ENCODE measurements at places on chromosomes 5 and 9.

- no peak for DNase-seq
These were observed 33.8 kb downstream of the PLEKHG4B start for GRCh38 chr5:125815-126214.

- DNase-seq, result no peak
These were observed 11.9 kb downstream of the EEIG1 start for GRCh38 chr9:127968700-127969383.

- no peak for DNase-seq
These were observed 245.3 kb downstream of the SH3GL2 start for GRCh38 chr9:17824191-17824590.

DNA sequence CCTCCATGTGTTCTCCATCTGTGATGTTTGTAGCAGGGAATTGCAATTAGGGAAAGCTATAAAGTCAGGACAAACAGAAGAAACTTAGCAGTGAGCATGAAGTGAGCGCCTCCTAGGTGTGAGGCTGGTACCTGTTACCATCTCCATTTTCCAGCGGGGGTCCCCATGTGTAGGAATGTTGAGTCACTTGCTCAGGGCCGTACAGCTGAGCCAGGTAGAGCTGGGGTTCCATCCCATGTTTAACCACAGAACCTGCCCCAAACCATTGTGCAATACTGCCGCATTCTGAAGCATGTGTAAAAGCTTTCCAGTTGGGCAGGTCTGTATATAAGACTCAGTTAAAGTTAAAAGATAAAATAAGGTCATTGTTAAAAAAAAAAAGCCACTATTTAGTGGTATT, 62.7 kb downstream of the NDFIP1 start:
- DNase-seq, result no peak

DNA sequence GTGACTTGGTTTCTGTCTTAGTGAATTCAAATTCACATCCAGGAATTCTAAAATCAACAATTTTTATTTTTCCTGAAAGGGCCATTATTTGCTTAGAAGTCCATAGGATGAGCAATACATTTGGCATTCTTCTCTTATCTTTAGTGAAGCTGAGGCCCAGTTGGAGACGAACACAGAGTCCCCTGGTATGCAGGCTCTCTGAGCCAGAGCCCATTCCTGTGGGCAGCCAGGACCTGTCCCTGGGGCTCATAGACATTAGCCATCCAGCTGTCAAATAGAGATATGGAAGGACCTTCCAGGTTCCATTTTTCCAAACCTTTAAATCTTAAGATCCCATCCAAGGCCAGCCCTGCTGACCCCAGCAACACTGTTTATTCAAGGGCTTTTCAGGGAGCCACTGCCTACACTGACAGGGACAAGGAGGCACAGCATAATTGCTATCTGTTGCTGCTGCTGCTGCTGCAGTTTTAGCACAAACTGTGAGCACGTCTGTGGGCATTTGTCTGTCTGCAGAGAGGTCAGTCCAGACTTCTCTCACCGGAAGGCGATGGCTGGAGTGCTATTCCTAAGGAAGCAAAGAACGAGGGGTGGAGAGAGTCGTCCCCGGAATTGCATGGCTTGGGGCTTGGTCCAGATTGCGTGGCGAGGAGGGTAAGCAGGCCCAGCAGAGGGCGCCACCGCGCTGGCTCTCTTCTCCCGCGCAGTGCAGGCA, 639.0 kb downstream of the CCDC171 start:
- peak; percentile 10 for DNase-seq

DNA sequence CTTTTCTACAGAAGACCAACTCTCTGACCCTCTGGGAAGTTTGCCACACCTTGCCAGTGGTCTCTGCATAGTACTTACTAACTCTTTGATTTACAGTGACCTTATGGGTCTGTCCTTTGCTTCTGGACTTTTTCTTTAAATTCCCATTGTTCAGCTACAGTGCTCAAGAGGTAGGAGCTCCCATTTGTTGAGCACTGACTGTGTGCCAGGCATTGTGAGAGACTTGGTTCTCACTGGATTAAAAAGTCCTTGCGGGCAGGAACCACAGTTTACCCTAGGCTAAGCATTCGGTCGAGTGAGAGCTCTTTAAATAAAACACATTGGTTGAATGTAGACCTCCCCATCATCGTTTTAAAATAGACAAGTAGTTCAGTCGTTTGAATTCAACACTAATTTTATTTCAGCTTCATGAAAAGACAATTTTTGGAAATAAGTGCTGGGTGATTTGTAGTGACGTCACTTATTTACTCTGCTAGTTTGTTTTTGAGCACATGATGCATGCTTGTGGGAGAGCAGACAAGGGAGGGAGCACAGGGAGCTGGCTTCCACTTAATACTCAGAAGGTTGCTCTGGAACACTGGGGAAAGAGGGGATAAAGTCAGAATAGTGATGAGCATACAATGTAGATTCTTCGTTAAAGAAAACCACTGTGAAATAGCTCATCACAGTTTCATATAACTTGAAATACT, 27.1 kb downstream of the RASGRF2 start:
- no peak for DNase-seq

DNA sequence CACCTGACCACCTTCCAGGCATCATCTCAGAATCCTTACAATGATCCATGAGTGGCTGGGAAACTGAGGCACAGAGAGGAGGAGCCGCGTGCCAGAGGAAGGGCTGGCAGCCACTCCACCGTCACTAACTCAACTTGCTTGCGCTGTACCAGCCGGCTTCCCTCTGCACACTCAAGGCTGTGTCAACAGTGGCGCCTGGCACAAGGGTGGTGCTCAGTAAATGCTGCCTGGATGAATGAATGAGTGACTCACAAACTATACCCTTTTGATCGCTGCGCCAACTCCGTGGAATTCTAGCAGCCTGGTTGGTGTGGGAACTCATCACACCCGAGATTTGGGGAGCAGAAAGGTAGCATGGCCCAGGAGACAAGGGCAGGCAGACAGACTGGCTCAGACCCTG, 21.9 kb downstream of the PRRX2 start:
- no peak for DNase-seq

GRCh38 chr9:129688285-129689043, 23.0 kb downstream of the PRRX2 start:
- DNase-seq, result no peak

GRCh38 chr5:138640646-138641254, 65.5 kb upstream of the HSPA9 start:
- no peak for DNase-seq

GRCh38 chr5:7495131-7495517, 99.2 kb downstream of the ADCY2 start:
- DNase-seq, result no peak

DNA sequence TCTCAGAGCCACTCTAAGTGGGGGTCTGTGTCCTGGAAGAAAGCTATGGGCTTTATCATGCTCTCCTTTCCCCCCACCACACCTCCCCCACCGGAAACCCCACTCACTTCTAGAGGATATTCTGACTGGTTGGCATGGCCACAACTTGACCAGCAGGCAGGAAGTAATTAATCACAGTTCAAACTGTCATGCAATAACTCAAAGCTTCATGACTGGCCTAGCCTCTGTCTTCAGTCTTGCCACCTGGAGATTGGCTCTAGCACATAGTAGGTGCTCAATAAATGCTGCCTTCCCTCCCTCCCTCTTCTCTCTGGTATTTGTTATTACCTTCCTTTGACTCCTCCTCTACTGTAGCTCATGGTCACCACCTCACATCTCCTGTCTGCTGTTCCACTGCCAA, 124.7 kb downstream of the GABBR2 start:
- no peak for DNase-seq

DNA sequence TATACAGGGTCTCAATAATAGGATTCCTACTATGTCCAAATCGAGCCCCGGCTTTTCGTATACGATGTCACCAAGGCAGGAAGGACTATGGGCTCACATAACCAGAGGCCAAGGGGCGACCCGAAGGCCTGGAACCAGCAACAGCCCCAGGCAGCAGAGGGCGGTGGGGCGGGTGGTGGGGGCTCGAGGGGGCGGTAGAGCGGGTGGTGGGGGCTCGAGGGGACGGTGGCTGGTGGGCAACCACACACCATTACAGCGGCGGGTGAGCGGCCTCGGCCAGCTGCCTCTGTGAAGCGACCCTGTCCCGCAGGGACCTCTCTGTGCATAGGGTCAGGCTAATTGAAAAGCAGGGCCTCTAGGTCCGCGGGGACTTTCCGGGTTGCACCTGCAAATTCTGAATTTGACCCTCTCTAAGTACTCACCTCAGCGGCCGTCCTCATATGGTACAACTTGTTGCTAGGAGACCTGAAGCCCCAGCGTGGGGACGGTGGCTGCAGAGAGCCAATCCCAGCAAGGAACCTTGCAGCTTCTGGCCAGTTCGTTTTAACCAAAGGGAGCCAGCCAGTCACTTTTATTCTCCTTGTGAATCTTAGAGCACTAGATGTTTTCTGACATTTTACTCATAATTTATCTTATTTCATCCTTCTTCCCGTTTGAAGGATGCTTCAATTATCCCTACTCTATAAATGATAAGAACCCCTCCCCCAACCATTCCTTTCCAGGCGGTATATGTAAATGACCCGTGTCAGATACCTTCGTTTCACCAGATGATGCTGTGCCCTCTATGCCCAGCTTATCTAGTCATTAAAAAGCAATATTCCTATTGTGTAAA, at the start of gene NME5:
TSS of gene NME5 (minus strand) at position 480 of the 832 bp plus-strand sequence. CDS start 648 bp downstream, outside the sequence.
- no peak for DNase-seq

GRCh38 chr5:113450462-113450861, 15.7 kb upstream of the TSSK1B start:
- no peak for DNase-seq

Data from GOT3 (cell line).